ENCODE measurements at places on chromosomes 7 and 10.

DNA sequence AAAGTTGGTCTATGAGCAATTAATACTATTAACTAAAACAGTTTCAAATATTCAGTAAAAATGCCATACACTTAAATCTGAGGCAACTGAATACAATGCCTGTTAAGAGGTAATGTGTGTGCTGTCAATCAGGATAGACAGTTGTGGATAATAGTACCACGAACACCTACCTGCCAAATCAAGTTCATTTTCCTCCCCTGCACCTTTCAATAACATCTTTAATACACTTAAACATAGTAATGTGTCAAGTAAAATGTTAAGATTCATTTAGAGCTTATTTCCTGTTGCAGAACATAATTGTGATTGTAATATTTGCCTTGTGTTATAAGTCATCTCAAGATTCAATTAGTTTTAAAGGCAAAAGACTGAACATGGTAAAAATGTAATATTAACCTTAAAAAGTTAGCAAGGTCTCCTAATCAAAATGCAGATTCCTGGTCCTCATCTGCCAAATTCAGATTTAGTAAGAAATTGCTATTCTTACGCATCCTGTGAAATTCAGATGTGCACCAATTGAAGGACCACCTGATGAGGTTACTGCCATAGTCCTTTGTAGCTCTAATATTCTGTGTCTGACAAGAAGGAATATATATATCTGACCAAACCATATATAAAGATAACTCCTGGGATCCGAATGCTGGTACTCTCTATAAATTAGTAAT lies 37.1 kb downstream of the COL1A2 start:
- DNase-seq: no peak

DNA sequence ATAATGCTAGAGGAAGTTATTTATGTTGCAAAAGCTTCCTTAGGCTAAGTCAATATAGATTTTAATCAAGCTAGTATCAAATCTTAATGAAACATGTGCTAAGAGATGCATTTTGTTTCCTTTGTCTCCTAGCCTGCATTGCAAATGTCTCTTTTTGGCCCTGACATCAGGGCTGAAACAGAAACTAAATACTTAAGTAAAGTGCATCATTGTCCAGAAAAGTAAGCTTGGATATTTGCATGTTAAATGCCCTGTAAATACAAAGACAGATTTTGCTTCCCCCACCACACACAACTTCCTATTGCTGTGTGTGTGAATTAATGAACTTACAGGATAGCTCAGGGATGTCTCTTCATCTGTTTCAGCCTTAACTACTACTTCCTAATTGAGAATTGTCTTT lies 10.0 kb upstream of the STAMBPL1 start:
- no peak for DNase-seq

DNA sequence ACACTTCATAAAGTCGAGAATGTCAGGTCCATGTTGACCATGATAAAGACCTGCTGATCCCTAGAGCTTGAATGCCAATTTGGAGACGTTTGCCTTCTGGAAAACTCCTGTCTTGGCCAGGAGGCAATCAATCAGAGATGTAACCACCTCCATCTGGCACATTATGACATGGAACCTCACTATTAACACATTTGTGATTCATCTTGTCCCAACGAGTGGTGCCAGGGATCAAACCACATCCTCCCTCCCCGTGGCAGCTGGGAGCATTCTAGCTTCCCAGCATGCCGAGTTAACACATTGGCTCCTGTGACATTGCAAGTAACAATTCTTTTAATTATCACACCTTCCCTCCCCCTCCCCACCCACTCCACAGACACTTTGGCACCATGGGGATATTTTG lies 84.0 kb upstream of the PPP1R17 start:
- peak; percentile 98 for DNase-seq

DNA sequence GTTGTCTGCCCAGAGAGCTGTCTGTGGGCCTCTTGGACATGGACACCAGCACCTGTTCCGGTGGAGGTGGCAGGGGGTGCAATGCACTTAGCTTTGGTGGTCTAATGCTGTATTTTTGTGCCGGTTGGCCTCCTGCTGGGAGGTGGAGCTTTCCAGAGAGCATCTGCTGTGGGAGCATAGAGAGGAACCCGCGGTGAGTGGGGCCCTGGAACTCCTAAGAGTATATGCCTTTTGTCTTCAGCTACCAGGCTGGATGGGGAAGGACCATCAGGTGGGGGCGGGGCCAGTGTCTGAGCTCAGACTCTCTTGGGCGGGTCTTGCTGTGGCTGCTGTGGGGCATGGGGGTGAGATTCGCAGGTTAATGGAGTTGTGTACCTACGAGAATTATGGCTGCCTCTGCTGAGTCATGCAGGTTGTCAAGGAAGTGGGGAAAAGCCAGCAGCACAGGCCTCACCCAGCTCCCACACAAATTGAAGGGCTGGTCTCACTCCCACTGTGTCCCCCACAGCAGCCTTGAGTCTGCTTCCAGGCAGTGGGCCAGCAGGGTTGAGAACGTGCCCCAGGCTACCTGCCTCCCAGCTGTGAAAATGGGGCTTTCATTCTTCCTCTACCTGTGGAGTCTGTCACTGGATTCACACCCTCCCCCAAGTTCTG lies 29.0 kb downstream of the JAKMIP3 start:
- DNase-seq: no peak

GRCh38 chr7:120441850-120442249 lies 168.9 kb downstream of the KCND2 start:
- no peak for DNase-seq

- peak; percentile 25 for DNase-seq
Measured at GRCh38 chr10:112565434-112566053, 118.5 kb downstream of the VTI1A start.

- no peak for DNase-seq
Measured at GRCh38 chr7:2024567-2024918, 208.2 kb downstream of the MAD1L1 start.

DNA sequence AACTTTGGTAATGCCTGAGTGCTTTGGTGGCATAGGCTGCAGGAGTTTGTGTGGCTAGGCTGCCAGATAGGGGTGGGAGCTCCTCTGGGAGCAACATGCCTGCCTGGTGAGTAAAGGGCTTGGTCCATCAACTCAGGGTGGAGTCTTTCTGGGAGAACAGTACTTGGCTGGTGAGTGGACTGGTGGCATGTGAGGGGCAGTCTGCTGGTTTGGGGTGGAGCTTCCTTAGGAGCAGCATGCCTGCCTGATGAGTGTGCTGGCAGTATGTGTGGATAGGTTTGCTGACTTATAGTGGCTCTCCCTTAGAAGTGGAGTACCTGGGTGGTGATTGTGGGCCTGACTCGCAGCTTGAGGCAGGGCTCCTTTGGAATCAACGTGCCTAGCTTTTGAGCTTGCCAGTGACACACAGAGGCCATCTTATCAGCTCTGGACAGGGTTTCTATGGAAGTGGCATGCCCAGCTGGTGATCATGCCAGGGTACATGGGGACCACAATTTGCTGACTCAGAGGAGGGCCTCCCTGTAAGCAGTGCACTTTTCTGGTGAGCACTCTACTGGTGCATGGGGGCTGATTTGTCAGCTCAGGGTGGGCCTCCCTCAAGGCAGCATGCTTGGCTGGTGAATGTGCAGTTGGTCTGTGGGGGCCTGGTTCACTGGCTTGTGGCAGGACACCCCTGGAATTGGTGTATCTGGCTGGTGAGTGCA lies 35.0 kb upstream of the SRI start:
- DNase-seq: no peak

DNA sequence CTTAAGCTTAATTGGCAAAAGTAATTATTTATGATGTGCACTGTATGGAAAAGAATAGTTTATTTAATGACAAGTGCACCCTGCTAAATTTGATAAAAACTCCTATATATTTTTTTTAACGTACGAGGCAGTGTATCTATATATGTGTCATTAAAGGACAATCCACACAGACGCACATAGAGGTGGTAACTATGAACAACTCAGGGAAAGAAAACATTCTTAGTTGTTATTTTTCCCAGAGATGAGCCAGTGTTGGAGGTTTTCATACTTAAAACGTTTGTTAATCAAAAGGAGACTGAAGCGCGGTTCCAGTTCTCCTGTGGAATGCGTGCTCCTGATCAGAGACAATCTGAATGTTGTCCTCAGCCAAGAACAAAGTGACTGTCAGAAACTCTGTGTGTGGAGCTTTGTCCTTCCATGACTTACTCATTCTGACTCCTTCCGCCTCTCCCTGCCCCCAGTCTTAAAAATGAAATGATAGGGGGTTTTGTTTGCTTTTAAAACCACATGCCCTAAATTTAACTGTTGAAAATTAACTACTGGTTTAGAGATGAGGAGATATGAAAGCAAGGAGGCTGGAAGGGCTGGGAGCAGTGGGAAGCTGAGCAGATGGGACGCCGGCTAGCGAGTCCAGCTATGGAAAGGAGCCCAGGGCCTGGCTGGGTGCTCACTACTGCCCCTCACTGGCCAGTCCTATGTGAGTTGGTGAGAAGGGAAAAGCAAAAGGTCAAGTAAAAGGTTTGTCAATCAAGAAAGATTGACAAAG lies 99.6 kb downstream of the SVIL start:
- no peak for DNase-seq

GRCh38 chr10:51137756-51138529 lies 63.7 kb downstream of the PRKG1 start:
- DNase-seq: peak; percentile 50

- no peak for DNase-seq
Measured at GRCh38 chr7:134174795-134175261, 47.7 kb downstream of the LRGUK start.

- no peak for DNase-seq
Measured at GRCh38 chr10:78657163-78657861, 411.5 kb upstream of the ZMIZ1 start.

- no peak for DNase-seq
Measured at GRCh38 chr10:73909540-73910115, 1.3 kb upstream of the PLAU start.

DNA sequence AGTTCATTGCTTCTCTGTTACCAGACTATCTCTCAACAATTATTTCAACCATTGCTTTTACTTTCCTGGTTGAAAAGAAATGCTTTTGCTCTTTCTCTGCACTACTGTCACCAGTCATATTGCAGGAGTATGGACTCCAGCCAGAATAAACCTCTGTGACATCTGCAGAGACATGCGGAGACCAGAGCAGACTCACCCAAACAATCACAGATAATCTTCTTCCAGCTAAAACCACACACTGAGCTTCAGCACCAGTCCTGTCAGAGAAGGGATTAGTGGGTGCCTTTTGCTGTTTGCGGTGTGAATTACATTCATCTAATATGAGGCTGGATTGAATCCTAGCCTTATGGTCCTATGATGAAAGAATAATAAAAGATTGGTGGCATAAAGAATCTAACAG lies 258.6 kb downstream of the CNTNAP2 start:
- DNase-seq: peak; percentile 52

DNA sequence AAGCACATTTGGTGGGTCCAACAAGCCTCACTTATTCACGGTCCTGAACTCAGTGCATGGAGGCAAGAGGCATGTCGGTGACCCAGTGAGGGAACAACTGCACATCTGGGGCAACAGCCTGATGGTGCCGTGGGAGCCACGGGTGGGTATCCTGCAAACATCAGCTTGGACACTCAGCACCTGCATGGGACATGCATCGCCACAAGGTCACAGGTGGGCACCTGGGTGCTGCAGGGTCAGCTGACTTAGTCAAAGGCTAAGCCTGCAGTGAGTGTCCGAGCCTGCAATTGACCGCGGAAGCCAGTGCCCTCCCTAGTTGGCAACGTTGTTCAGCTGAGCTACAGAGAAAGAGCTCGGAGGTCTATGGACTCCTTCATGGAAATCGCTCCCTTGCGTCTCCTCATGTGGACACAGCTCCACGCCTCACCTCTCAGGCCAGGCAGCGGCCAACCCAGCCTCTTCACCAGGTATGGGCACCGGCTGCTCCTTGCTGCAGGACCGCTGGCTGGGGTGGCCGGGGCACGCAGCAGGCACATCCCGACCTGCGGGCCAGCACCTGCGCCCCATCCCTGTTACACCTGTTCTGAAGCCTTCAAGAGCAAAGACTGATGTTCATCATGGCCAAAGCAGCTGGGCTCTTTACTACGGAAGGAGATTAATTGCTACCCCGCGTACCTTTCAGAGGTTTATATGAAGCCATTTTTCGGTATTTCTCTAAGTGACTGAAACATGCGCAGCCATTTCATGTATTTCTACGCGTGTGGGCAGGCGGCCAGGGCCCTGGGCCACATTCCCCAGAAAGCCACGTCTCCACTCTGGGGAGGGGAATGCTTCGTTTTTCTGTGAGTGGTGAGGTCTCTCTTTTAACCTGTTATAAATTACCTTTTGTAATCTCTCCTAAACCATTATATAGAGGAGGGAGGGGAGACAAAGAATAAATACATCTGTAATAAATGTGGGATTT lies 380.7 kb downstream of the DNAJB6 start:
- DNase-seq: no peak

- no peak for DNase-seq
Measured at GRCh38 chr10:86327954-86328725, 38.5 kb downstream of the GRID1 start.

DNA sequence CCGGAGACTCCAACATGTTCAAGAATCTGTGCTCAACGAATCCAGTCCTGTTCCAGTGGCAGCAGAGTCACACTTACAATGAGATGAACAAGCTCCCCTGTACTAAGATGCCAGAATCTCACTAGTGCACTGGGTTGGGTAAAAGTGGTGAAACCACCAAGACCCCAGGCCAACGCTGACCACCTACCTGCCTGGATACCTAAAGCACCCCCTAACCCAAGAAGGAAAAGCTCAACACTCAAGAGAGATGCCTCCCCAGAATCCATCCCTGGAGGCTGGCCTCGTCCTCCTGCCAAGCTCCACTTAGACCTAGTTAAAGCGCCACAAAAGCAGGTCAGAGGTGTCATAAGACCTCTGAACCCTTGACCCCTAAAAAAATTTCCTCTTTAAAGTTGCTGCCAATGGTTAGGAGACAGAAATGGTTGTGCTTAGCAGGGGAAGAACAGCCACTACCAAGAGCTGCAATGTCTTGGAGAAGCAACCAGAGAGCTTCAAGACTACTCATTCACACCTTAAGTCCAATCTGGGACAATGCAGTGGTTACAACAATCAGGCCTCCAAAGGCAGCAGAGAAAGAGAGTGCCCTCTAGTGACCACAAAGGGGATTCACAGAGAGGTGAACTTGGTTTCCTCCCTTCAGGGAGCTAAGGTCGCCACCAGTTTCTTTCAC lies 94.6 kb upstream of the MACROH2A2 start:
- DNase-seq: no peak

DNA sequence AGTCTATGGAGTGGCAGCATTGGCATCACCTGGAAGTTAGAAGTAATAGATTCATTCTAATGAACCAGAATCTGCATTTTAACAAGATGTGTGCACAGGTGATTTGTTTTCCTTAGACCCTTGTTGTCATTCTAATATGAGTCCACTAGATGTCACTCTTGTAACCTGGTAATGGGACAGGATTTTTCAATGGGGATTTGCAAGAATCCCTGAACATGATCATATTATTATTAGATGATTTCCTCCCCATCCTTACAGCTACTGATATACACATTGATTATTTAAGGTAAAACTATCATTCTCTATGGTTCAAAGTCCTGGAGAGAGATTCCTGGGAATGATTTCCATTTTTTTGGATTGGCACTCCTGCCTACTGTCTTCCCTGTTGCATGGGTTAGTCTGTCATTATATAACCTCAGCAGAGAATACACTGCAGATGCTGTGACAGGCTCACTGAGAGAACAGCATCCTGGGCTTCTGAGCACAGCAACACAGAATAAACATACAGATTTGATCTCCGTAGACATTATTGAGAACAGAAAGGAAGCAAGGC lies 194.9 kb downstream of the SUGCT start:
- no peak for DNase-seq

GRCh38 chr7:77330169-77330882 lies 85.8 kb downstream of the GSAP start:
- no peak for DNase-seq

All from NCI-H446 treated with DMSO at 0.1 percent for 48 hours (cell line).